CD8-positive, alpha-beta T cell (primary cell): ENCODE measurements at places on chromosomes 2 and 18.

DNA sequence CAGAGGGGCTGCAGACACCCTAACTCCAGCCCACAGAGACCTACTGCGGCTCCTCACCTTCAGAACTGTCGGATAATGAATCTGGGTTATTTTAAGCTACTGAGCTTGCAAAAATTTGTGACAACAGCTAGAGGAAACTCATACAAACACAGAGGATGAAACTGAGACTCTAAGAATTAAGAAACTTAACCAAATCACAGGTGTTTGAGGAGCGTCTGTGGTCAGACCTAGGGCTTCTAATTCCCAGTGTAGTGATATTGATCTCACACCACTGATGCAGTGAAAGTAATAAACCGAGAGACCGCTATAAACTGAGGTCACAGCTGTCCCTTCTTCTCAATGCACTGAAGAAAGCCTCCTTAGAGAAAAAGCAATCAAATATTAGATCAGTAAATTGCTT is 110.1 kb downstream of the RGPD3 start:
- no peak for DNase-seq

GRCh38 chr18:13267431-13267873 is 48.9 kb downstream of the LDLRAD4 start:
- no peak for DNase-seq

DNA sequence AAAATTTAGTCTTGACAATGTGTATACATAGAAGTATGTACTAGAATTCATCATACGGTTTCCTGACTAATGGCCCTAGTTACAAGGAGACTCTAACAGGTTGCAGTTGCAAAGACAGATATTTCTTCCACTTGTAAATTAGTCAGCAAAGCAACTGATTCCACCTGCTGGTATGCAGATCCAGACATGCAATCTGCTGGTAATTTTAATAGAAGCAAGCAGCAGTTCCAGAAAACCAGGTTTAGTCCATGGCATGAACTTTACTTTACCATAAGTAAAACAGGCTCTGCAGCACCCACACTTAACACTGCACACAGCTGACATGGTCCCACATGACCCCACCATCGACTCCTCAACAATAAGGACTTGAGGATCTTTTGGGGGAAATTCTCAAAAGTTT is 110.9 kb upstream of the SP3 start:
- DNase-seq, result no peak

DNA sequence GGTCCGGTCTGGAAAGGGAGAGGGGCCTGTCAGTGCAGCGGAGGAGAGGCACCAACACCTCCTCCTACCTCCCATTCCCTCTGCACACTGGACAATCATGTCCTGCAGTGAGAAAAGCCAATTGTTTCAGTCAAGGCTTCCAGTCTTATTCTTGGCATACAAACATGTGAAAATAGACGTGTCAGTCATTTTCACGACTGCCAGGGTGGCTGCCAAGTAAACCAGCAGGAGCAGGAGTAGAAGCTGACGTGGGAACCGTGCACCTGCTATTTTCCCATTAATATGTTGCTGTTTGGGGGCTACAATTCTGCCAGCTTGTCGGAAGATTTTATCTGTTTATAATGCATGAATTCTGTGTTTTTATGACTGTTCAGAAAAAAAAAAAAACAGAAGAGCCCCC is 202.3 kb downstream of the SPP2 start:
- DNase-seq, result no peak

GRCh38 chr18:58769321-58769720 is 95.4 kb upstream of the ZNF532 start:
- no peak for DNase-seq

GRCh38 chr2:55355451-55355850 is 64.2 kb downstream of the CCDC88A start:
- no peak for DNase-seq

GRCh38 chr18:47120428-47120827 is 29.9 kb downstream of the HDHD2 start:
- DNase-seq, result no peak
